ENCODE measurements at places on chromosomes 7 and 10.

- no peak for DNase-seq
Measured at GRCh38 chr10:35493196-35494118, 111.7 kb upstream of the GJD4 start.

DNA sequence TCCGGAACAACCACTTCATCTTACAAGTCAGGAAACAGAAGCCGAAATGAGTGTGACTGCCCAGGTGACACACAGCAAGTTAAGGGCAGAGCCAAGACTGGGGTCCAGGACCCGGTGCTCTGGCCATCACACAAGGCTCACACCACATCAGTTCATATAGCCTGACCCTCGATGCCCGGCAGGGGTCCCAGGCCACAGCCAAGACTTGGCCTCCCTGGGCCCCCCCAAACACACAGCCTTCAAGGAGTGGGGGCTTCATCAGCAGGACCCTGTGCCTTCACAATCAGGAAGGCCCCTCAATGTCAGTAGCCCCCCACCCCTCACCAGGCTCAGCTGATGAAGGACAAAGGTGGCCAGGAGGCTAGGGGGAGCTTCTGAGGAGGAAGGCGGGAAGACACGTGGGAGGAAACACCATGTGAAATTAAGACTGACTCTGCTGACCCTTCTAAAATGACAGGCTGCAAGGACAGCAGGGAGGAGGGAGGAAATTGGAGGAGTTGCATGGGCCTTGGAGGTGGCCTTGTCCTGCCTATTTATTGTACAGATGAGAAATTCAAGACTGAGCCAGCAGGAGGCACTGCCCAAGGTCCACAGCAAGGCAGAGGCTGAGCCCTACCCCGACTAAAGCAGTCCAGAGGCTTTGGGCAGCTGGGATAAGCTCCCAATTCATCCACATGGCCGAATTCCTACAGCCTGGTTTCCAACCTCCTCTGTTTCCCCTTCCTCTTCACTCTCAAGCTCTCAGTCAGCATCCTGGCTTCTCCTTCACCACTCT, 216.1 kb upstream of the ZMIZ1 start:
- peak; percentile 33 for DNase-seq

DNA sequence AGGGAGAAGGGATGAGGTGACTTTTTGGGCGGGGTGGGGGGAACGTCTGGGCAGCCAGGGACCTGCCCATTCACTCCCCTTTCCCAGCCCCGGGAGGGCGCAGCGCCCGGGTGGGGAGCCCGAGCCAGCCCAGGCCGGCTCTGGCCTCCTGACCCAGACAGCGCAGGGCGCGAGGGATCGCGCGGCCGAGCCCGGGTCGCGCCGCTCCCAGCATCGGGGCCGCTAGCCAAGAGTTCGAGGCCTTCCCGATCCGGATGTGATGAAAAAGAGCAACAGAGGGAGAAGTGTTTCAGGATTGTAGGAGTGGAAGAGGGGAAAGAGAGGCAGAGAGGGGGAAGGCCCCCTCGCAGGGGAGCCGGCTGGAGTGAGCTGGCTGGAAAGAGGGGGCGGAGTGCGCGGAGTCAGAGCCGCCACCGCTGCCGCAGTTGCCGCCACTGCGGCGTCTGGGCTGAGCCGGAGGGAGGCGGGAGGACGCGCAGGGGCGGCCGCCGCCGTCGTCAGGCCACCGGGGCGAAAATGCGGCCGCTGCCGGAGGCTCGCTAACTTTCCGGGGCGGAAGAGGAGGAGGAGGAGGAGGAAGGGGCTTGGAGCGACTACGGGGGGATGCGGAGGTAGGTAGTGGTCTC, at the start of gene MDFIC:
TSS of gene MDFIC (plus strand) at position 69 of the 626 bp plus-strand sequence. CDS start 940 bp downstream, outside the sequence.
- DNase-seq: no peak

DNA sequence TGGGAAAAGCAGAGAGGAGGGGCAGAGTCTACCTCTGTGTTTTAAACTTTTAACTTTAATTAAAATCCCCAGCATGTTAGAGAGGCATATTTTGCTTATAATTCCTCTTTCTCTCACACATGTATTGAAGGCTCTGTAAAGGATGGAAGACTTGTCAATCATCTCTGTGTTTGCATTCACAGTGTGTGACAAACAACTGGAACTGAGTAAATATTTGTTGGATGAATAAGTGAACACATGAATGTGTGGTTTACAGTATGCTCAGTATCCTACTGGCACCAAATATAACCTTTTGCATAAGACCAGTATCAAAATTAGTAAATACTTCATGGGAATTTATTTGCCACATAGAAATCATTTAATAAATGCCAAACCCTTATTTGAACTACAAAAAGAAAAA, 829.0 kb downstream of the GRID1 start:
- DNase-seq: no peak

GRCh38 chr10:131810805-131811629, 89.8 kb upstream of the PPP2R2D start:
- no peak for DNase-seq

- no peak for DNase-seq
Measured at GRCh38 chr10:13815756-13816155, 229.0 kb downstream of the PRPF18 start.

DNA sequence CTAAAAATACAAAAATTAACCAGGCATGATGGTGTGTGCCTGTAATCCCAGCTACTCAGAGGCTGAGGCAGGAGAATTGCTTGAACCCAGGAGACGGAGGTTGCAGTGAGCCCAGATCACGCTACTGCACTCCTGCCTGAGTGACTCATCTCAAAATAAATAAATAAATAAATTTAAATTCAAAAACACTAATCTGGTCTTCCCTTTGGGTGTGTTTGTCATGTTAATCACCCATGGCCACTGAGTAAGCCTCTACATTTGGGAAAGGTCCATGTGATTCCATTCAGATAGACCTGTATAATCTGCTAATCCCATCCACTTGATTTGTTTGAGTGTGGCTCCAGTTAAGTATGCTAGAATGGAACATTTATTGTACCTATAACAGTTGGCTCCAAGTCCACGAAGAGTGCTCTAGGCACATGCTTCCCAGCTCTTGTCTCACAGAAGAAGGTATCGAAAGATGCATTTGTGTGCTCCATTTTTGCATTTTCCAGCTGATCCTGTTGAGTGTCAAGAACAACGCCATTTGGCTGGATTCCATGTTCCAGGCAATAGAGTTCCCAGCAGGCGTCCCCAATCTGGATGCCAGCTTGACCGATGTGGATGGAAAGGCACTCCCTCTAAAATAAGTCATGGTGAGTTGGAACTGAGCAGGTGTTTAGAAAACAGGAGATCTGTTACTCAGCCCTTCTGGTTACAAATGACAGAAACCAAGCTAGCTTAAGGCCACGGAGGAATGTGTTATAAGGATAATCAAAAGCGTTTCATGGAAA, 4.0 kb downstream of the TUBAL3 start:
- no peak for DNase-seq

- DNase-seq: no peak
Measured at GRCh38 chr7:36285276-36285675, 104.4 kb upstream of the ANLN start.

- DNase-seq: no peak
Measured at GRCh38 chr7:101896316-101896715, 78.9 kb downstream of the CUX1 start.

- no peak for DNase-seq
Measured at GRCh38 chr7:20191391-20191869, 25.8 kb downstream of the MACC1 start.

GRCh38 chr7:43593010-43593409, 10.1 kb downstream of the STK17A start:
- DNase-seq: no peak

DNA sequence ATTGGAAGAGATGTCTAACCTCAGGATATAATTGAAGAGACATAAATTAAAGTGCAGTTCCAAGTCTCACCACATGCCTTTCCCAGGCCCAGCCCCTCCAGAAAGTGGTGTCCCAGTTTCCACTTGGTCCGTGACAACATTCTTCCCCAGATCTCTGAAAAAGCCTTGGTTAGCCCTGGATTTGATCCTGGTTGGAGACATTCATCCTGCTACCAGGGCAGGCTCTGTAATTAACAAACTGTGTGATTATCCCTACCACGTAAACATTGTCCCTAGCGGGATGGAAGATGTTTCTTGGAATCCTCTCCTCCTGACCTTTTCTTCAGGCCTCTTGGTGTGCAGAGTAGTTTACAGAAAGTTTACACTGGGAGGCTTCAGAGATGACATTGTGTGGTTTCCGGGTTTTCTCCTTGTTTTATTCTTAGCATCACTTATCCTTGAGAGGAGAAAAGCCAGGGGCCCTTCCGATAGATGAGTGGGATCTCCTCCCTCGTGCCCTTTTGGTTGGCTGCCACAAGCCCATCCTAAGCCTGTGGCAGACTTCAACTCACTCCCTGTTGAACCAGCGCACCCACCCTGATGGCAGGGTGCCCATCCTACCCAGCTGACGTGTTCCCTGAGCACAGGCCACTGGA, 83.8 kb downstream of the COL13A1 start:
- DNase-seq: peak; percentile 44

DNA sequence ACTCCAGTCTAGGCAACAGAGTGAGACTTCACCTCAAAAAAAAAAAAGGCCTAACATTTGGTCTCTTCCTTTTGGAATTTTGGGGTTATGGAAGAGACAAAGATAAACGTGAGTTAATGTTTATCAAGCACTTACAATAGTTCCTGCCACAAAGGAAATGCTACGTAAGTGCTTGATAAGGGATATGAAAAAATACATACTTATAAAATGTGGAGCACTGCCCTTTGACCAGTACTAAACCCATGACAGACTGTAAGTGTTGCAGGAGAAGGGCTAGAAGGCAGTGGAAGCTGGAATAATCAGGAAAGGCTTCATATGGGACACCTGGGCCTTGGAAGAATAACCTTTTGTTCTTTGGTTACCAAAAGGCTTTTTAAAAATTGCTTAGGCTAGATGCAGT, 25.5 kb downstream of the TMEM248 start:
- peak; percentile 61 for DNase-seq

GRCh38 chr10:83083831-83084230, 1055.5 kb upstream of the GHITM start:
- no peak for DNase-seq

DNA sequence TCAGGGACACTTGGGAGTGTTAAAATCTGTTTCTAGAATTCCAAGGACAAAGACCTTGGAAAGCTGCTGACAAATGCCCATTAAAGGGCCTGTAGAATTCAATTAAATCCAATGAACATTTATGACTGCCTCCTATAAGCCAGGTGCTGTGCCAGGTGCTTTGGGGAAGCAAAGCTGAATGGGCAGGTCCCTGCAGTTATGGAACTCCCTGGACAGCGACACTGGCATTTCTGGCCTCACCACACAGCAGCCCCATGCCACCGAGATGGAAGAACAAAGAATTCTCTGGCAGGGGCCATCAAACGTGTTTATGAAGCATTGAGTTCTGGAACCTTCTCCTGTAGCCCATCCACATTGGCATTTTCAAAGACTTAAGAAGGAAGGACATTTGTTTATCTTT, 45.6 kb upstream of the LOXL4 start:
- no peak for DNase-seq
